ENCODE measurements at places on chromosomes 3 and 15.

DNA sequence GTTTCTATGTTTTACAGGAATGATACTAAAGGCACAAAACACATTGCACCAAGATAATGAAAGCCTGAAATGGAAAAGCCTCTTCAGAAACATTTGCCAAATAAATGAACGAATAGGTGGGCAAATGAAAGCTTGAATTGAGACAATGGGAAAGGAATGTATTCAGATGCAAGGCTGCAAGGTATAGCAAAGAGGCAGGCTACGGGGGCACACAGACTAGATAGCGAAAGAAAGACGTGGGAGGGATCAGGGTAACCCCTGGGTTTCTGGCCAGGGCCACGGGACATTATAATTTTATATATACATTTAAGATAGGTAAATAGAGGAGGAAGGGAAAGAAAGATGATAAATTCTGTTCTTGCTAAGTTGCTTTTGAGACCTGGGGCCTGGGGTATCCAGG lies 95.9 kb upstream of the NLGN1 start:
- DNase-seq = no peak

GRCh38 chr15:39685367-39685766 lies 97.3 kb downstream of the FSIP1 start:
- no peak for DNase-seq

DNA sequence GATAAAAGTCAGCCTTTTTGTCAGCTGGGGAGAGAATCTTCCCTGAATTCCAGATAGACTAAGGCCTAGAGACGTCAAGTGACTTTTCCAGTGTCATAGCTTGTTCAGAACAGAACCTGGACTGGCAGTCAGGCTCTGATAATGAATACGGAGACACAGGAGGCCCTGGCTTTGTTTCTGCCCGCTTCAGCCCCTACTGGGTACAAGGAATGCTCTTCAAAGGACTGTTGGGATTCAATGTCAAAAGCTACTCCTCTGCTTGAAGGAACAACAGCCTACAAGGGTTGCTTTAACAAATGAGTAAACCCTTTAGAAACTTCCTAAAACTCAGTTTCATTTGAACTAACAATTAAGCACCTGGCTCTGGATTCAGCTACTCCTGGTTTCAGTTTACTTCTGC lies 412.3 kb downstream of the OXSM start:
- no peak for DNase-seq

DNA sequence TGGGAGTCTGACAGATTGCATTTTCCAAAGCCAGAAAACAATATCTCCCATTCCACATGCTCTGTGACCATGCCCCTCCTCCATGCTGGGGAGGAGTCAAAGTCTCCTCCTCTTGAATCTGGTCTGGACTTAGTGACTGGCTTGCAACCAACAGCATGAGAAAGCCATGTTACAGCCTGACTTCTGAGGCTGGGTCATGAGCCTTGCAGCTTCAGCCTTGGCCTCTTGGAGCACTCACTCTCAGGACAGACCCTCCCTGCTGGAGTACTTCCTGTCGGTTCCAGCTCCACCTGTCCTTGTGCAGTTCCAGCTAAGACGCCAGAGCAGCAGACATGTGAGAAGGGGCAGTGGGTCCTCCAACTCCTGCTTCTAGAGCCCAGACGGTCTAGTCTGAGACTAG lies 49.7 kb upstream of the RBSN start:
- no peak for DNase-seq

GRCh38 chr15:39125904-39126303 lies 455.0 kb upstream of the THBS1 start:
- no peak for DNase-seq

GRCh38 chr15:80679804-80680175 lies 15.3 kb upstream of the ABHD17C start:
- no peak for DNase-seq

- DNase-seq = no peak
Observed at GRCh38 chr15:99477791-99478471, 87.9 kb upstream of the MEF2A start.

GRCh38 chr3:125054449-125055329 lies 1.1 kb downstream of the HEG1 start:
- DNase-seq = no peak

DNA sequence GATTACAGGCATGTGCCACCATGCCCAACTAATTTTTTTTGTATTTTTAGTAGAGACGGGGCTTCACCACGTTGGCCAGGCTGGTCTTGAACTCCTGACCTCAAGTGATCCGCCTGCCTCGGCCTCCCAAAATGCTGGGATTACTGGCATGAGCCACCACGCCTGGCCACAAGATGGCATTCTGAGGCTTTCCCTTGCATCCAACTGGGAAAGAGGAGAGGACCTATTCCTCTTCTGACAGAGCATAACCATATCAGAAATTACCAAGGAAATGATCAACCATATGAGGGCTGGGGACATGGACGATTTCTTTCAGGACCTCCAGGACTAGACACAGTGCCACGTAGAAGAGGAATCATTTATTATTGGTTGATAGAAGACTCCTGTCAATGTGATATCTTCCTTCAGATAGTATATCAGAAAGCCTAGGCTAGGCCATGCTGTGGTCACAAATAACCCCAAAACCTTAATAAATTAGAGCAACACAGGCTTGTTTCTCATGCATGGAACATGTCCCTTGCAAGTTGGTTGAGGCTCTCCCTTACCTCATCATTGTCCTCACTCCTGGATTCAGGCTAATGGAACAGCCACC lies 372.3 kb upstream of the IL12A start:
- DNase-seq = no peak

DNA sequence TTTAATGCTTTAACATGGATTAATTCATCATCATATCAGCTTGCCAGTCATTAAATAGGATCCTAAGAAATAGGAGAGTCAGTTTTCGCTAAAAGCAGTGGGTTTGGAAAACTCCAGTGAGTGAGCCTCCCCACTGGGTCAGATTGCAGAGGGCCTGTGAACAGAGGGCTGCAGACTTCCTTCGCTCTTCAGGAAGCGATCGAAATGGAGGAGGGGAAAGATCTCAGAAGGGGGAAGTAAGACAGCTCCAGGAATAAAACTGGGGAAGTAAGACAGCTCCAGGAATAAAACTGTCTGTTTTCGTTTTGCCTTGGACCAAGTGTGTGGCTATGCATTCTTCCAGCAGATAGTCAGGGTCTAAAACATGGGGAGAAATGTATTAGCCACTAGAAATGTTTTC lies 124.8 kb upstream of the C15orf61 start:
- DNase-seq = no peak

GRCh38 chr3:61595288-61595687 lies 33.9 kb downstream of the PTPRG start:
- DNase-seq = no peak

GRCh38 chr3:56693750-56694149 lies 10.7 kb upstream of the TASOR start:
- no peak for DNase-seq

- no peak for DNase-seq
Observed at GRCh38 chr15:62071711-62072308, 5.0 kb downstream of the C2CD4A start.

DNA sequence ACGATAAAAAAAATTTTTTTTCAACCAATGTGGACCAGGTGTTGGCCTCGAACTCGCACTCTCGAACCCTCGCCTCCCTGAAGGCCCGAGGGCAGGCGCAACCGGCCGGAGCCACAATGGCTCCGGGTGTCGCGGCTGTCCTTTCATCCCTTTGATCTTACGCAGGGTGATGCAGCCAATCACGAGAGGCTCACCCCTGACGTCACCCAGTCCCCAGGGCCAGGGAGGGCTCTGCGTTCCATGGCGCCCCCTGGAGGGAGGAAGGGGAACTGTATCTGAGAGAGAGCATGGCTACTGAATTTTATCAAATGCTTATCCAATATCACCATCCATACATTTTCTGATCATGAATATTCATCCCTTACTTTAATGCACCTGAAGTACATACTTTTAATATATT lies 15.4 kb upstream of the GMNC start:
- DNase-seq = no peak

GRCh38 chr3:140570602-140571001 lies 107.3 kb upstream of the TRIM42 start:
- DNase-seq = no peak

DNA sequence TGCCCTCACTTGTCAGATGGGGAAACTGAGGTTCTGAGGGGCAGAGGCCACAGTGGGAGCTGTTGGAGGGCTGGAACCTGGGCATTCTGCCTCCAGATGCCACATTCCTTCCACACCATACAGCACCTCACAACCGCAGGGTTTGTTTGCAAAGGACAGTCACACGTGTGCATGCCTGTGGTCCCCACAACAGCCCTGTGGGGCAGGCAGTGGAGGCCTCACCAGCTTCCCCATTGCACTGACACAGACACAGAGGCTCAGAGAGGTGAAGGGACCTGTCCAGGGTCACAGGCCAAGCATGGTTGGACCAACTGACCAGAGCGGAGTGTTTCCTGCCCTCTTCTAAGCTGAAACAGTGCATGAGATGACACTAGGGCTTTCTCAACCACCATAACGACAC lies 75.2 kb upstream of the SEC13 start:
- DNase-seq = no peak

DNA sequence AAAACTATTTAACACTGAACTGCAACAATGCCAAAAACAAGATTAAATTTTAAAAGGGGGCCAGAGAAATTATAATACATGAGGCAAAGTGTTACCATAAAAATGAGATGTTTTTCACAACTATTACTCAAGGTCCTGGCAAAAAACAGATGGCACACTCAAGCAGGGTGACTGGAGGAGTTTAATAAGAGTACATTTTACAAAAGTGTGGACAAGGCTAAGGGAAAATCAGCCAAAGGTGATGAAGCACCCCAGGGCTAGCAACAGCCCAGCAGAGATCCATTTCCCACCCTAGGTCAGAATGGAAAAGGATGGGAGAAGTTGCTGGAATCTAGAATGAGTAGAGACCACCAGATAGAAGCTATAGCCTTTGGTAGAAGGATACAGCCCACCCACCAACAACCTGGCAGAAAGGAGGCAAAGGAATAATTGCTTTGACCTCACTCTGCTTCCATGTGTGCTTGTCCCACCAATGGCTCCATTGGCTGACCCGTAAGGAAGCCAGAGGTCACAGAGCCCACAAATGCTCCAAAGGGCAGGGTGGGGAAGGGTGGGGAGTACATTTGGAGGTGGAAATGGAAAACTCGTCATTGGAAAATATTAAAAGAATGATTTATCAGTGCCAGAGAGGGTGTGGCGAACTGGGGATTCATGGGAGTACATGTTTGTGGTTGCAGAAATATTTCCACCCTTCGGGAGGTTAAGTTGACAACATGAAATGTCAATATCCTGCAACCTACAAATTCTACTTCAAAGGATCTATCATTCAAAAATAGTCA lies 161.0 kb upstream of the UBE2E2 start:
- DNase-seq = no peak

DNA sequence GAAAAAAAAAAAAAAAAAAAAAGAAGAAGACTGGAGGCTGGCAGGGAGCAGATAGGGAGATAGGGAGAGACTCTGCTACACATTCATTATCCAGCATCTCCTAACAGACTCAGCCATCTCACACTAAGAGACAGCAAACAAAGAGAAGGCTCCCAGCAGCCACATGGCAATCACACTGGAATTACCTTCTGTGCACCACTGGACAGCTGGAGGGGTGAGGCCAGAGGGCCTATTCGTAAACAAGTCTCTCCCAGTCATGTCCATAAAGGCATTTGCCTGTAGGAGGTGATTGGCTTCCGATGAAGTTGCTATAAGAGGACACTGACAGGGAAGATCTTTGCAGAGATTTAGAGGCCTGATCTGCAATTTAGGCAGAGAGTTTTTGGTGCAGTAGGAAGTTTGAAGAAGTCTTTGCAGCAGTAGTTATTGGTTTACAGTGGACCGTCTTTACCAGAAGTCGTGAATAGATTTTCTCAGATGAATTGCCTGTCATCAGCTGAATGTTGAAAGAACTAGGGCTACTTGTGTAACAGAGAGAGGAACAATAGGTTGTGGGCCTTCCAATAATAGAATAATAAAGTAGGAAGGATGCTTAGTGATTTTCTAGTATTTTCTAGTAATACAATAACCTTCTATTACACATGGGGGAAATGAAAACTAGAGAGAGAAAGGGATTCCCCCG lies 89.7 kb downstream of the TP63 start:
- no peak for DNase-seq

DNA sequence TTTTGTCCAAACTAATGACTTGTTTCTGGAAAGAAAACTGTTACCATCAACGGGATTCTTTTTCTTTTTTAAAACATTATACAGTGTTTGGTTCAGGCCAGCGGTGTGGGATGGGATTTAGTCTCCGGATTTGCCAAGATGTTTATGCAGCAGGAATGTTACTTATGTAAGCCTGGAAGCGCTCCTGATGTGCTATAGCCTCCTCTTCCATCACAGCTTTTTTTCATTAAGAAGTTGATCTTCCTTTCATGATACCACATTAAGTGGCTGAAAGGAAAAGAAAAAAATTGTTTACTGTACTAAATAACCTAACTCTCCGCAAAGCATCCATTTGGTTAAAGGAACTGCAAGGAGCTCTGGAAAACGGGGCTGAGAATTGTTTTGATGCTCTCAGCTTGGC lies 120.5 kb upstream of the ALDH1A3 start:
- DNase-seq = no peak

DNA sequence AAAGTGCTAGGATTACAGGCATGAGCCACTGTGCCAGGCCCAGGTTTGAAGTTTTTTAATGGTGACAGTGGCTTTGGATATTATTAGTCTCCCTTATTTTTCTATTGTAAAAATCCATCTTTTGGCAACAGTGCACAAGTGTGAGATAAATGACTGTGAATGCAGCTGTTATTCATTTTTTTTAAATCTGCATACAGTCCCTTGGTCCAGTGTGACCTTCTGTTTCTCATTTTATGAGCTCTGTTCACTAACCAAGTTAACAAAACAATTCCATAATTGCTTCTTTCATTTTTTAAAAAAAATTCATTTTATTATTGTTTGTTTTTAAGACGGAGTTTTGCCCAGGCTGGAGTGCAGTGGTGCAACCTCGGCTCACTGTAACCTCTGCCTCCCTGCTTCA lies 381.8 kb downstream of the NAALADL2 start:
- DNase-seq = no peak

- DNase-seq = no peak
Observed at GRCh38 chr3:158768881-158769543, 32.8 kb upstream of the MFSD1 start.

- DNase-seq = no peak
Observed at GRCh38 chr15:61558172-61559136, 329.4 kb upstream of the RORA start.

- DNase-seq = no peak
Observed at GRCh38 chr3:125003859-125004595, 51.8 kb downstream of the HEG1 start.

GRCh38 chr3:165389064-165389463 lies 192.9 kb upstream of the SLITRK3 start:
- no peak for DNase-seq

DNA sequence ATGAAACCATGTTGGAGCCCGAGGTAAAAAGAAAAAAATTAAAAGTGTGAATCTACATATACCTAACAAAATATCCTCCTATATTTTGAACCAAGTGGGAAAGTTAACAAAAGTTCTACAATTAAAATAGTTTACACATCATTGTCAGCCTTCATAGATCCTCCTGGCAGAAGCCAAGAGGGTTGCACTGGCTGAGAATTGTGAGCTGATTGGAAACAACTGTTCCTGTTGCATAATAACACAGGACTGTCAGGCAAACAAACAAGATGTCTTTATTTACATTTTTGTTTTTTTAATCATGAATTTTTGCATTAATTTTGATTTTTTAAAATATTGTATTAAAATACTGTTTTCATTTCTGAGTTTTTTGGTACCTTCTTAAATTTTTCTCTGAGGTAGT lies 215.2 kb upstream of the MME start:
- no peak for DNase-seq
